ENCODE measurements at places on chromosomes 16 and 17. TPM values are rescaled to one million over a fixed set of nuclear protein-coding genes. Genes with fewer than 3 reads are reported as not detected.

Gene NRN1L
- 1.0 TPM for total RNA-seq

Gene DRC3
- 0.61 TPM for total RNA-seq

DNA sequence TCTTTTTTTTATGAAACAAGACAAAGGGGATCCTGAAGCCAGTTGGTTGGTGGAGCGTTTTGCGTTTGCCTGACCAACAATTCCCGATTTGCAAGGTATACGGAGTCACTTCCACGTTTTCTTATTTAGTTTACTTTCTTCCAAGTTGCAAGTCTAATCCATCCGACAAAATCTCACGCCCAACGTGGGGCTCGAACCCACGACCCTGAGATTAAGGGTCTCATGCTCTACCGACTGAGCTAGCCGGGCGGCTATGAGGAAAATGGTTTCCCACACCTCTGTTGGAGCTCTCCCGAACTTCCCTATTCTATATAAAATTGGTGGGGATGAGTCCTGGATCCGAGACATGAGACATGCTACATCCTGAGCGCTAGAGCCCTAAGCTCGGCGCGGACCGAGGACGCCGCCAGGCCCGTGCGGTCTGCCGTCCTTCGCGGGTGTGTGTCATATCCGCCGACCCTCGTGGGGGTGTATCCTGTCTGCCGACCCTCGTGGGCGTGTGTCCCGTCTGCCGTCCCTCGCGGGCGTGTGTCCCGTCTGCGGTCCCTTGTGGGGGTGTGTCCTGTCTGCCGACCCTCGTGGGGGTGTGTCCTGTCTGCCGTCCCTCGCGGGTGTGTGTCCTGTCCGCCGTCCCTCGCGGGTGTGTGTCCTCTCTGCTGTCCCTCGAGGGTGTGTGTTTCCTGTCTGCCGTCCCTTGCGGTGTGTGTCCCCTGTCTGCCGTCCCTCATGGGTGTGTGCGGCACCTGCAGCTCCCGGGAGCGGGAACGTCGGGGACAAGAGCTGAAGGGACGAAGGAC, 22.6 kb downstream of the ZNF213 start:
- H3K4me3 ChIP-seq: peak overlapping the region; percentile 78
- no peak overlapping the region for H3K27ac ChIP-seq
- peak; percentile 74 for DNase-seq
- H3K4me1 ChIP-seq: peaks cover 30% of the 10 kb centered on the region
- H3K36me3 ChIP-seq: peaks cover 4% of the 10 kb centered on the region

Gene TBC1D3I
- total RNA-seq: 0.96 TPM

Gene ATP1B2
- 14.3 TPM for total RNA-seq

GRCh38 chr17:81203136-81203535, 19.6 kb downstream of the CEP131 start:
- H3K27me3 ChIP-seq: no peaks in the 10 kb centered on the region
- no peak overlapping the region for H3K4me3 ChIP-seq
- peaks cover 4% of the 10 kb centered on the region for H3K4me1 ChIP-seq
- no peaks in the 10 kb centered on the region for H3K36me3 ChIP-seq
- no peak for DNase-seq
- H3K27ac ChIP-seq: no peak overlapping the region

GRCh38 chr16:61891460-61891859, 144.8 kb downstream of the CDH8 start:
- H3K4me1 ChIP-seq: no peaks in the 10 kb centered on the region
- no peak overlapping the region for H3K4me3 ChIP-seq
- H3K36me3 ChIP-seq: no peaks in the 10 kb centered on the region
- no peak for DNase-seq

- H3K4me3 ChIP-seq: peak overlapping the region; percentile 42
- peak overlapping the region; percentile 93 for H3K27ac ChIP-seq
- H3K4me1 ChIP-seq: peaks cover 30% of the 10 kb centered on the region
Observed at GRCh38 chr17:44599298-44600175, 42.3 kb downstream of the FZD2 start.

- H3K27ac ChIP-seq: no peak overlapping the region
- no peaks in the 10 kb centered on the region for H3K4me1 ChIP-seq
- no peak for DNase-seq
- peaks cover 7% of the 10 kb centered on the region for H3K27me3 ChIP-seq
- H3K4me3 ChIP-seq: no peak overlapping the region
Observed at GRCh38 chr16:17493012-17493411, 22.3 kb upstream of the XYLT1 start.

Gene HBA1
- total RNA-seq: not detected

- H3K4me1 ChIP-seq: peaks cover 11% of the 10 kb centered on the region
- H3K4me3 ChIP-seq: no peak overlapping the region
- DNase-seq: no peak
- peaks cover 4% of the 10 kb centered on the region for H3K27me3 ChIP-seq
Observed at GRCh38 chr17:1773696-1774181, 11.9 kb downstream of the SERPINF1 start.

Gene HES7
- total RNA-seq: 0.41 TPM

DNA sequence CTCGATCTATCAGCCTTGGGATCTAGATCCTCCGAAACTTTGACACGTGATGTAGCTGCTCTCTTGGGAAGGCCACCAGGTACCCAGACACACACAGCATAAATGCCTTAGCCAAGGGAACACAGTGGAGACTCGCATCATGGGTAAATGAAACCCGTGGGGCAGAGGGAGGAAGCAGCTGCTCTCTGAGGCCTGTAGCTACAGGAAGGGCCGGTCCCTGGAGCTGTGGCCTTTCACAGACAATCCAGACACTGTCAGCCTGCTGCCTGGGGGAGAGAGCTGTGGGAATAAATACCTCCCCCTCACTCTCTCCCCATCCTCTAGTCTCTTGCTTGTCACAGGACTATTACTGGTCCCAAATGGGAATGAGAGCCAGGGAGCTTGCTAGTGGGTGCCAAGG, 351.2 kb downstream of the UTP18 start:
- DNase-seq: peak; percentile 10
- no peaks in the 10 kb centered on the region for H3K36me3 ChIP-seq
- no peaks in the 10 kb centered on the region for H3K27me3 ChIP-seq
- H3K4me1 ChIP-seq: peaks cover 32% of the 10 kb centered on the region
- H3K27ac ChIP-seq: peak overlapping the region; percentile 65

Gene NPTX1
- total RNA-seq: 1.6 TPM

- peak overlapping the region; percentile 57 for H3K27ac ChIP-seq
- no peak for DNase-seq
- no peaks in the 10 kb centered on the region for H3K27me3 ChIP-seq
- H3K36me3 ChIP-seq: no peaks in the 10 kb centered on the region
- peaks cover 8% of the 10 kb centered on the region for H3K4me1 ChIP-seq
Observed at GRCh38 chr16:27572711-27573110, 22.8 kb downstream of the KATNIP start.

DNA sequence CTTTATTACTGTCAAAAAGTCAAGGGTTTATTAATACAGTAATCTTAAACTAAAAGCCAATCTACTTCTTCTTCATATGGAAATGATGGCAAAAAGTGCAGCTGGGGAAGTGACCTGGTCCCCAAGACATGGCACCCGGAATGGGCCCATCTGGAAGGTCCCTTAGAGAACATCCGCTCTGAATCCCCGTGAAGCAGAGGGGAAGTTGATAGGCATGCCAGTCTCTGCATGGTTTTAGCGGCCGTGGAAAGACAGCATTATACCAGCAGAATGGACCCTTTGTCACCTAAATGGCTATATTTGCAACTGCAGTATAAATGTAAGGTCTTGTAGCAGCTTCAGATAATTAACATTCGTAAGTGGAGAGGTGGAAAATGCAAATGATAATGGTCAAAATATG, 32.4 kb downstream of the COTL1 start:
- H3K27ac ChIP-seq: no peak overlapping the region
- no peaks in the 10 kb centered on the region for H3K27me3 ChIP-seq
- H3K4me1 ChIP-seq: peaks cover 41% of the 10 kb centered on the region
- H3K36me3 ChIP-seq: peaks cover 13% of the 10 kb centered on the region
- no peak overlapping the region for H3K4me3 ChIP-seq

DNA sequence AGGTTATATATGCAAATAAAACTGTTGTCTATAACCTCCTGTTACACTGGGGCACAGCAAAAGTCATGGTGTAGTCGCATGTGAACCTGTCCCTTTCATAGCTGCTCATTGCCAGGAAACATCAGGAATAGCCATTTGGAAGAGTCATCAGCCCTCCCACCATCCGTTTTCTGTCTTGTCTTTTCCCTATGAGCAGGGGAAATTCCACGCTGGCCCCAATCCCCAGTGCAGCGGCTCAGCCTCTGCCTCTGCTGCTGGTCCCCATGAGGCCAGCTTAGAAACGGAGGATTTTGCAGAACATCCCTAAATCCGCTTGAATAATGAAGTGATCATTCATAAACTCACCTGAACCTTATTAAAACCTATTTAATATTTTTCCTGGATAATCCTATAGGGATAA, 10.5 kb downstream of the MAPT start:
- H3K4me3 ChIP-seq: no peak overlapping the region
- H3K4me1 ChIP-seq: no peaks in the 10 kb centered on the region
- DNase-seq: no peak
- no peak overlapping the region for H3K27ac ChIP-seq
- H3K27me3 ChIP-seq: peaks cover 53% of the 10 kb centered on the region

GRCh38 chr17:41492351-41492750, 2.6 kb upstream of the KRT36 start:
- peaks cover 18% of the 10 kb centered on the region for H3K4me1 ChIP-seq
- H3K27me3 ChIP-seq: no peaks in the 10 kb centered on the region
- DNase-seq: no peak

DNA sequence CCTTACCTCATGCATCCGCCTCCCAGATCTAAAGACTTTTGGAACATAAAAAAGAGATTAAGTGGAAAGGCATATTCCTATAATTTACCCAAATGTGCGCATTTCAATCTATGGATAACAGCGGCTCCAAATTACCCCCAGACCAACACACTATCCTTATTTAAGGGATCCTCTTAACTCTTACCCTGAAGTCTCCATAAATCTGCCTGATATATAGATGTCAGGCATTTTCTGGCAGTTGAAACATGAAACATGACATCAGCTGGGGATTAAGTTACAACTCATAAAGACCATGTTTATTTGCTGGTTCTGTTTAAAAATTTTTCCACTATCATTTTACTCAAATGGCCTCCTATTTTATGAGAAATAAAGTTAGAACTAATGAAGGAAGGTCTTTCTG, 478.5 kb upstream of the SALL1 start:
- H3K27me3 ChIP-seq: no peaks in the 10 kb centered on the region
- no peak for DNase-seq
- H3K4me1 ChIP-seq: peaks cover 22% of the 10 kb centered on the region
- no peak overlapping the region for H3K27ac ChIP-seq
- no peaks in the 10 kb centered on the region for H3K36me3 ChIP-seq
- no peak overlapping the region for H3K4me3 ChIP-seq

Gene PRAC2
- total RNA-seq: not detected

GRCh38 chr17:16593356-16594102, 24.5 kb upstream of the ZNF287 start:
- no peak overlapping the region for H3K27ac ChIP-seq
- no peak for DNase-seq
- no peak overlapping the region for H3K4me3 ChIP-seq
- peaks cover 2% of the 10 kb centered on the region for H3K36me3 ChIP-seq
- H3K27me3 ChIP-seq: peaks cover 13% of the 10 kb centered on the region

- no peak overlapping the region for H3K4me3 ChIP-seq
- no peaks in the 10 kb centered on the region for H3K27me3 ChIP-seq
- peaks cover 5% of the 10 kb centered on the region for H3K4me1 ChIP-seq
- no peak for DNase-seq
Observed at GRCh38 chr17:80826955-80827645, 164.5 kb upstream of the CHMP6 start.

DNA sequence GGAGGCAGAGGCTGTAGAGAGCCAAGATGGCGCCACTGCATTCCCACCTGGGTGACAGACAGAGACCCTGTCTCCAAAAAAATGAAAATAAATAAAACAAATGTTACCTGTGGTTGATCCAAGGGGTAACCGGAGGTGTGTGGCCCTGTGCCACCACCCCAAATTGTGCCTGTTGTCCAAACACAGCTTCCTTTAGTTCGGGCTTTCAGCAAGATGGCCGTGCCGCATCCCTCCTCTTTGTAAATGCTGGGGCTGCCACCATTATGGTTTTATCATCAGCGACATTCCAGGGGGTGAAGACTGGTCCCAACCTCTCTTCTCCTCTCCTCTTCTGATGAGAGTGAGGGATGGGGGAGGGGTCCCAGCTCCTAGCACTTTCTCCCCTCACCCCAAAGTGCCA, at the start of gene C16orf92:
Gene C16orf92 (plus strand): TSS at position 312 of the 400 bp plus-strand sequence. CDS start 143 bp downstream, outside the sequence.
- peak within 1 kb of the TSS; percentile 19 for H3K27ac ChIP-seq
- peaks cover 13% of the 10 kb centered on the region for H3K27me3 ChIP-seq
- H3K4me1 ChIP-seq: peaks cover 7% of the 10 kb centered on the region

Gene SMTNL2
- total RNA-seq: 1.4 TPM

GRCh38 chr16:54577651-54578128, 291.1 kb upstream of the IRX3 start:
- peak overlapping the region; percentile 96 for H3K27ac ChIP-seq
- peak overlapping the region; percentile 79 for H3K4me3 ChIP-seq
- no peaks in the 10 kb centered on the region for H3K36me3 ChIP-seq
- H3K4me1 ChIP-seq: peaks cover 46% of the 10 kb centered on the region

- H3K4me3 ChIP-seq: no peak overlapping the region
- no peak overlapping the region for H3K27ac ChIP-seq
- H3K27me3 ChIP-seq: peaks cover 52% of the 10 kb centered on the region
- DNase-seq: no peak
Observed at GRCh38 chr16:66131156-66131807, 235.2 kb upstream of the CDH5 start.

- no peak overlapping the region for H3K27ac ChIP-seq
- no peaks in the 10 kb centered on the region for H3K36me3 ChIP-seq
- no peaks in the 10 kb centered on the region for H3K4me1 ChIP-seq
- H3K4me3 ChIP-seq: no peak overlapping the region
- DNase-seq: no peak
Observed at GRCh38 chr16:72244853-72245252, 72.9 kb upstream of the PMFBP1 start.

Gene OR1F1
- not detected for total RNA-seq

DNA sequence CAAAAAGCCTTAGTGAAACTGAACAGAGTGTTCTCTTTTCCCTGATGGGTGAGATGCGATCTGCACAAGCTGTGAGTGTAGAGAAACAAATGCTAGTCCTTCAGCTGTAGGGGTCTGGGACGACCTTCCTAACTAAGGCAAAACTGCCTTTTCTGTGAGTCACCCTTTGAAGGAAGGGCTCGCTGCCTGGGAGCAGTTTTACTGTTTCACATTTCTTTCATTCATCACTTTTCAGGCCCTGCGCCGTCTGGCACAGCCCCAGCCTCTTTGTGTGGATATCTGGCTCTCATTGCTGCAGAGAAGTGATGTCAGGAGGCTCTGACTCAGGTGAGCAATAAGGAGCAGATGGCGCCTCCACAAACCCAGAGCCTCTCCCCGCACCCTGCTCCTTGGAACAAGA, 57.4 kb downstream of the HS3ST3A1 start:
- no peaks in the 10 kb centered on the region for H3K27me3 ChIP-seq
- peaks cover 53% of the 10 kb centered on the region for H3K36me3 ChIP-seq
- H3K4me1 ChIP-seq: peaks cover 22% of the 10 kb centered on the region
- no peak overlapping the region for H3K4me3 ChIP-seq
- no peak for DNase-seq
- peak overlapping the region; percentile 74 for H3K27ac ChIP-seq

GRCh38 chr17:81025741-81026129, 9.2 kb upstream of the BAIAP2 start:
- H3K36me3 ChIP-seq: no peaks in the 10 kb centered on the region
- no peak for DNase-seq
- peaks cover 17% of the 10 kb centered on the region for H3K4me1 ChIP-seq
- no peak overlapping the region for H3K27ac ChIP-seq

Measured in neural crest cell (in vitro differentiated cells).